OCI-M1 (cell line): ENCODE measurements at places on chromosomes 16 and 17.

- DNase-seq: no peak
Observed at GRCh38 chr16:75502916-75503605, 7.8 kb upstream of the CHST6 start.

DNA sequence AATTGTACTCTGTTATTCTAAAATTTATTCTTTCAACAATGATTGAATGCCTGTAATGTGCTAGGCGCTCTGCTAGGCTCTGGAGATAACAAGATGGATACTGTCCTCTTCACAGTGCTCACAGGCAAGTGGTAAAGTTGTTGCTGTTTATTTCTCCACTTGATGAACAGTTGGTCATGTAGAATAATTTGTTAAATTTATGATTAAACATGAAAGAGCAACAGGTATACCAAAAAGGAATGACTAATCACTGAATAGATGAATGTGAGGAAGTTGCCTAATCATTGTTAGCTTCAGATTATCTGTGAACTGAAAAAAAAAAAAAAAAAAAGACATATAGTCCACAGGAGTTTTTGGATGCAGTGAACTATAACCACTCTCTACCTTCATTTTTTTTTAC, 62.3 kb downstream of the NFATC3 start:
- DNase-seq: no peak

DNA sequence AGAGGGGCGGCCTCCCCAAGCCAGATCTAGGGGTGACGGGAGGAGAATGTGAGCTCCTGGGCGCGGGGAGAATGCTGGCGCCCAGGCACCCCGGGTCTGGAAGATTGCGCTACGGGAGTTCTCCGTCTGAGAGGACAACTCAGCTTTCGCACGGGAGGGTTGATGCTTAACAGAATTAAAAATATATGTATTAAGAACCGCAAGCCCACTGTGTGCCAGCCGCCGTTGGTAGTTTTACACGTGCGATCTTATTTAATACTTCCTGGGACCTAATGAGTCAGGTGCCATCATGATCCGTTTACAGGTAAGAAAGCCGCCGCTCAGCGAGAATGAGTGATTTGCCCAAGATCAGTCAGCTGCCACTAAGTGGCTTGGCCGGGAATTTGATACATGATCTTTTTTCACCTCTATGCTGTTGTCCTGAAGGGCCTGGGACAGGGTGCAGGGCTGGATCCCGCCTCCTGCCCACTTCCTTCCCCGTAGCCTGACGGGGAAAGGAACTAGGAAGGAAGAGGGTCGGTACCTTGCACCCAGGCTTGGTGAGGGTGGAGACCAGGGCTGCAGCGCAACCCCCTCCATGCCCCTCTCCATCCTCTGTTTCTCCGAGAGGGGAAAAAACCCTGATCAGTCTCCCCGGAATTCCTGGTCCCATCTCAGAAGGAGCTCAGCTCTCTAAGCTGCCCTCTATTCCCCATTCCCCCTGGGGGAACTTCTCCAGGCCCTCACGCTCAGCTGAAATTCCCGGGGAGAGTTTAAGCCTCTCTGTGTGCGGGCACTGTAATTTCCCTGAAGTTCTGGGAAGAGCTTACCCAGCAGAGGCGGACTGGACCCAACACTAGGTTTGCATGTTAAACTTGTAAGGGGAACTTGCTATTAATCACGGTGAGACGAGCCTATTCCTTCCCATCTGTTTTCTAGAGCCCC, 983 bp downstream of the VAT1L start:
- no peak for DNase-seq

- DNase-seq: no peak
Observed at GRCh38 chr16:27994686-27995085, 68.8 kb downstream of the GSG1L start.
